Cardiac septum (tissue), 1 donor: ENCODE measurements at places on chromosomes 2 and 18. TPM values are rescaled to one million over a fixed set of nuclear protein-coding genes. Genes with fewer than 3 reads are reported as not detected.

- DNase-seq: no peak
These were observed 147.2 kb upstream of the SPATS2L start for GRCh38 chr2:200159357-200159707.

- no peak for DNase-seq
These were observed 70.9 kb upstream of the GPC1 start for GRCh38 chr2:240364582-240364960.

GRCh38 chr2:12852135-12852534, 135.4 kb downstream of the TRIB2 start:
- no peak for DNase-seq

DNA sequence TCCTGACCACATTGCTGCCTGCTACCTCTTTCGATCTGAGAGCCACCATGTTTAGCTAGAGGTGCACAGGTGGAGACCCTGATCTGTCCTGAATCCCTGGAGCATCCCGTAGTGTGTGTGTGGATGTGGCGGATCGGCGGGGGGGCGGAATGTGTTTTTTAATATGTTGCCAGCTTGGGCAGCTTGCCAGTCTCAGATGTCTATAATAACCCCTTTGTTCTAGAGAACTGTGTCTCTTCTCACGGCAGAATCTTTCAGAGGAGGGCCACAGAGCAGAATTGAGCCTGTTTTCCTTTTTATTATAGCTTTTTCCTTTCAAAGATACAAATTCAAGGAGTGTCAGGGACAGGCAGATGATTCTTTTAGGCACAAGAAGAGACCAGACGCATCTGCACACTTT, 934.1 kb upstream of the KLHL29 start:
- DNase-seq: no peak

- DNase-seq: no peak
These were observed 435.4 kb downstream of the SETBP1 start for GRCh38 chr18:45116116-45116515.

- DNase-seq: no peak
These were observed 144.3 kb upstream of the SMAD7 start for GRCh38 chr18:49094979-49095632.

DNA sequence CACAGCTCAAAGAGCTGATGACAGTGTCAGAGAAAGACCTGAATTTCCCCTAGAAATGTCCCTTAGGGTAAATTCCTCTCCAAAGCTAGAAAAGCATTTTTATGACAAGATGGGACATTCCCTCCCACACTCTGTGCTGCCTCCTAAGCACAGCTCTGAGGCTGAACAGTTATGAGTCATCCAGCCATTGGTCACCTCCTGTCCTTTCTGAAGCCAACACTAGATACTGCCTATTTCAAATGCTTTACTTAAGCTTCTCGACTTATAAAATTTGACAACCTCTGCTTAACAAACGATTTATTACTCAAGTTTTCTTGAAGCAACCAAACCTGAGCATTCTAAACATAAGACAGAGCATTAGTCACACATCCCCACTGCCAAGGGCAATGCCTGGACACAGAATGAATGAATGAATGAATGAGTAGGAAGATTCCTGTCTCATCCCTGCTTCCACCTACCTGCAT, 35.4 kb downstream of the B4GALT6 start:
- no peak for DNase-seq

ITGB6 gene
- 0.05 TPM for total RNA-seq

CLEC4F gene
- 0.13 TPM for total RNA-seq

- DNase-seq: no peak
These were observed 285.3 kb downstream of the RAD51AP2 start for GRCh38 chr2:17232776-17233556.

KCNF1 gene
- 0.27 TPM for total RNA-seq

CCL20 gene
- not detected for total RNA-seq

GRCh38 chr2:239002954-239003623, 155.2 kb downstream of the TWIST2 start:
- peak; percentile 57 for DNase-seq

- no peak for DNase-seq
These were observed 4.9 kb downstream of the QPCT start for GRCh38 chr2:37349231-37349860.

DNA sequence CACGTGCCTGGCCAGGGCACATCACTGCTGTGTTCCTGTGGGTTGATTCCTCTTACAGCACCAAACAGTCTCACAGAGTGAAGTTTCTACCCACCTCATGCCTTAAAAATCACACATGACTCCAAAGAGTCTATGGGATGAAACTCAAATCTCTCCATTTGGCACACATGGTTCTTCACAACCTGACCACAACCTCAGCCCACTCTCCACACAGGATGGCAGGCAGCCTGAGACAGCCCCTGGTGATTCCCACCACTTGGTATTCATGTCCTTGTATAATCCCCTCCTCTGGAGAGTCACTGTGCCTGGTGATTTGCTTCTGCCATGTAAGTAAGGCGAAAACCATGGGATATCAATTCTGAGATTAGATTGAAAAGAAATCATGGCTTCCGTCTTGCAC, 46.2 kb downstream of the LBH start:
- no peak for DNase-seq

DNA sequence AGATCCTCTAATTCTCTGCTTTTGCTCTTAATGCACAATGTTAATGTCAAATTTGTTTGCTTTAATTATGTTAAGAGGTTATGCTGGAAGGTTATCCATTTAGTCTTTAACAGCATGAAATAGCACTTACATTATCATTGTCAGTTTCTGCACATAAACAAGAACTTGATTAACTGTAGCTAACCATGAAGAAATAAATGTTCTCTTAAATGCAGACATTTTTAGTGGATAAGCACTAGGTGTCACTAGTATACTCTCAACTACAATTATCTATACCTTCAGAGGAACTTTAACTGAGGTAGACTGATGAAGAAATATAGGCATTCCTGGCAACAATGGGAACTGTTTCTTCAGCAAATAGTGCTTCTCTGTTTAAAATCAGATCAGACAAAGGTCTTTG, 178.8 kb upstream of the CHST9 start:
- DNase-seq: no peak

DPP10 gene
- total RNA-seq: 0.13 TPM

UGT1A5 gene
- not detected for total RNA-seq

ACTG2 gene
- 3.9 TPM for total RNA-seq

THSD7B gene
- 0.62 TPM for total RNA-seq

DNA sequence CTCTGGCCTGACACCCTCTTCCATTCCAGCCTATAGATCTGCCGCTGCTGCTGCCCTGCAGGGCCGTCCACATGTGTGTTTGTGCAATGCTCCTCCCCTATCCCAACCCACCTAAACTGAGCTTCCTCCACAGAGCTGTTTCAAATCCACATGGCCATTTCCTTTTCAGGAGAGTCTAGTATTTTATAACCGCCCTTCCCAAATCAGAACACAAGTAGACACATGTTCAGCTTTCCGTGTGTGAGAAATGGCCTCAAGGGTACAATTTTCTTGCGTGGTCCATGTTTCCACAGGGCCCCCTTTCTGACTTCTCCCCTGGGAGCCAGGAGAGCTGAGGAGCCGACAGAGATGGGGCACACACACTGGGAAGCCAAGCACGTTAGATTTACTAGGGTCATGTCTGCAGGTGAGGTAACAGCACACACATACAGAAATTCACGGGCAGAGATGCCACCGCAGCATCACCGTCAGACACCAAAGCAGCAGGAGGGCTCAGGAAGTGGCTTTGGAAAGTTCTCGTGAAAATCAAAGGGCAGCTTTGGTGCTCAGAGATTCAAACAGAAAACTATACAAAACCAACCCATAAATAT, 102.9 kb upstream of the TGFA start:
- DNase-seq: no peak

DNA sequence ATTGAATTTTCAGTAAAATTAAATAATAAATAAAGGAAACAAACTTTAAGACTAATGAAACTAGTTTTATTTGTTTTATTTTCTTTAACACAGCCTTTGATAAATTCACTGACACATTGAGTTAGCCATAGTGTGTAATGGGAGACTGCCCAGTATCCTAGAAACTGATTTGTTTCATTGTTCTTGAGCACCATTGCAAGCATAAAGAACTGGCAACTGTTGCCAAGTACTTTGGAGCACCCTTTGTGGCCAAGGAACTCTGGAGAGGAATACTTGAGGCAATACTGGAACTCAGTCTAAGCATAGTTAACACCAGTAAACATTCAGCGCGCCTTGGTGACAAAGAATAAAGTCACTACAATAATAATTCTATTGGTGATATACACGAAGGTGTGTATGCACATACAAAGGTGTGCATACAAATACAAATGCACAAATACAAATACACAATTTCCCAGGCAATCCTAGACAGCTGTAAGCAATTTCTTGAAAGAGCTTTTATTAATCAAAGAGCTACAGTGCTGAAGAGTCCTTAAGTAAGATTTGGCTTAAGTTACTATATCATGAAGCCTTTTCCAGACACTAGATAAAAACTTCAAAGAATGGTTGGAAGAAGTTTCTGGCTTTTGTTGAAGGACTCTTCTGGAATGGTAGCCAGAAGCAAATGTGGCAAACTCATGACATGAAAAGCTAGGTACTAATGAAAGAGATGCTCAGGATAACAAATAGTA, 1371.2 kb downstream of the LRP1B start:
- DNase-seq: no peak

PIEZO2 gene
- total RNA-seq: 0.46 TPM
